ENCODE measurements at places on chromosomes 1 and 21.

GRCh38 chr1:3886691-3887090, 13.4 kb downstream of the C1orf174 start:
- peaks cover 37% of the 10 kb centered on the region for H3K36me3 ChIP-seq
- DNase-seq = no peak
- H3K27me3 ChIP-seq = no peaks in the 10 kb centered on the region
- H3K4me3 ChIP-seq = no peak overlapping the region
- H3K27ac ChIP-seq = no peak overlapping the region
- peaks cover 17% of the 10 kb centered on the region for H3K4me1 ChIP-seq

- H3K27me3 ChIP-seq = no peaks in the 10 kb centered on the region
- DNase-seq = peak; percentile 11
- H3K4me1 ChIP-seq = peaks cover 15% of the 10 kb centered on the region
- peaks cover 14% of the 10 kb centered on the region for H3K36me3 ChIP-seq
- H3K27ac ChIP-seq = peak overlapping the region; percentile 93
Measured at GRCh38 chr1:179129702-179130473, 48.0 kb downstream of the TOR3A start.

DNA sequence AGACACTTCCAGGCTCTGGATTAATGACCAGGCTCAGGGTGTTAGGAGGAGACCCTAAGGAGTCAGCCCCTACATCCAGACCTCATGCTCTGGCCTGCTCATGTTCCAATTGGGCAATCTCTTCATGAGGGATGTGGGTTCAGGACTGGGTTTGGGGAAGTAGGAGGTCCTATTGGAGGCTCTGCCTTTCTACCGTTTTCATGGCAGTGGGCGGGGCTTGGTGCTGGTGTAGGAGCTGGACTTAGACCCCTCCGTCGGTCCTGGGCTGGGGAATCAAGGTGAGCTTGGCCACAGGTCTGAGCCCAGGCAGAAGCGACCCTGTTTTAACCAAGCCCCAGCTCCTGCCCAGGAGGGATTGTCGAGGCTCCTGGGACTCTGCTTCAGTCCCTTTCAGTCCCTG, 123.4 kb downstream of the PRDM16 start:
- no peak overlapping the region for H3K27ac ChIP-seq
- H3K36me3 ChIP-seq = no peaks in the 10 kb centered on the region
- H3K4me1 ChIP-seq = no peaks in the 10 kb centered on the region
- no peak overlapping the region for H3K4me3 ChIP-seq

DNA sequence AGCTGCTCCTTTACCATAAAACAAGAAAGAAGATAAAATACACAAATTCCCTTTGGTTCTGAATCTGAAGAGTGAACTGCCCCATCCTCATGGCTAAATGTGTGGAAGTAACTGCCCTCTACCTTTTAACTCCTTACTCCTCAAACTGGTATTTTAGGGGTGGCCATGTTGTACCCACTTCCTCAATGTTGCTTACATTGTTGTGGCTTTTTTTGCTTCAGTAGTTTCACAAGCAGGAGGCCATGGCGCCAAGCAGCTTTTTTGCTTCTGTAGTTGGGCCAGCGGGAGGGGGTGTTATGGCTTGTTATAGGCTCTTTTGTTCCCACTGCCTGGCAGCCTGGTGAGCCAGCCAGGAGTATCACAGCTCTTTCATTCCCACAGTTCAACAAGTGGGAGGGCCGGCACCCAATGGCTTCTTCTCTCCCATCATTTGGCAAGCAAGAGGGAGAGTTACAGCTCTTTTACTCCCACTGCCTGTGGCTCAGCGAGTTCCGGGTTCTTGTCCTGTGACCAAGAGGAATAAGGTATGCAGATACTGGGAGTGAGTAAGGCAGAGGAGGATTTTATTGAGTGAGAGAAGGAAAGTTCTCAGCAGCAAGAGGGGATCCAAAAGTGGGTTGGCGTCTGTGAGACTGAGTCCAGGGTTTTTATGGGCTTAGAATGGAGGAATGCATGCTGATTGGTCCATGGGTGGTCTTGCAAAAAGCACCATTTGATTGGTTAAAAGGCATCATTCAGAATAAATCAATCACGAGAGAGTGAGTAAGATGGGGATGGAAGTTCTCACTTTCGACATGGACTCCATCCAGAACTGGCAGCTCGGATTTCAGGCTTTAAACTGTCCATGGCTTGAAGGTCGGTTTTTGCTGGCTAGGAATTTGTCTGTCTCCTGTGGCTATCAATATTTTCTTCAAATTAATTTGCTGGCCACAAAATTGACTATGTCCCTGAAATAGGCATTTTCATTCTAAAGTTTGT, 429.6 kb downstream of the HLX start:
- no peaks in the 10 kb centered on the region for H3K27me3 ChIP-seq
- no peak overlapping the region for H3K27ac ChIP-seq
- DNase-seq = no peak
- no peaks in the 10 kb centered on the region for H3K4me1 ChIP-seq
- H3K4me3 ChIP-seq = no peak overlapping the region
- H3K36me3 ChIP-seq = no peaks in the 10 kb centered on the region

- no peak overlapping the region for H3K4me3 ChIP-seq
- H3K4me1 ChIP-seq = peaks cover 4% of the 10 kb centered on the region
- DNase-seq = no peak
- H3K27me3 ChIP-seq = no peaks in the 10 kb centered on the region
- H3K36me3 ChIP-seq = peaks cover 47% of the 10 kb centered on the region
Measured at GRCh38 chr1:93869653-93870052, 9.4 kb downstream of the DNTTIP2 start.

DNA sequence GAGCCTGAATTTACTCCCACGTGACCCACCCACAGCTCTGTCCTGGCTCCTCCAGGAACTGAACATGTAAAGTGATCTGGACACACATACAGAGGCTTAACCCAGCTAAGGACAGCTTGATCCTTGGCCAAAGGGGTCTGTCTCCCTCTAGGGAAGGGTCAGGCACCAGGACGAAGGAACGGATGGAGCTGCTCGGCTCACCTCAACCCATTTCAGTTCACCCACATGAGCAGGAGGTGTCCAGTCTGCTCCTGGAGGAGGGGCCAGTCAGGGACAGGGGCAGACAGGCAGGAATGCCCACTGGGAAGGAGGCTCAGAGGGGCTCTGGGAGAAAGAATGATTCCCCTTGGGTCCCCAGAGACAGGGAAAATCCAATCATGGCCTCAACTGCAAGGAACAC, 567.2 kb downstream of the PTPRU start:
- H3K27ac ChIP-seq = no peak overlapping the region
- H3K4me1 ChIP-seq = no peaks in the 10 kb centered on the region
- no peaks in the 10 kb centered on the region for H3K36me3 ChIP-seq
- no peak for DNase-seq
- H3K27me3 ChIP-seq = no peaks in the 10 kb centered on the region

GRCh38 chr1:18009055-18009454, 98.5 kb upstream of the IGSF21 start:
- no peak overlapping the region for H3K4me3 ChIP-seq
- no peaks in the 10 kb centered on the region for H3K4me1 ChIP-seq
- H3K27ac ChIP-seq = no peak overlapping the region
- no peaks in the 10 kb centered on the region for H3K27me3 ChIP-seq
- no peak for DNase-seq
- H3K36me3 ChIP-seq = no peaks in the 10 kb centered on the region
